ENCODE measurements at places on chromosomes 12 and 14. TPM values are rescaled to one million over a fixed set of nuclear protein-coding genes. Genes with fewer than 3 reads are reported as not detected.

GRCh38 chr12:5524116-5524768, 92.3 kb downstream of the NTF3 start:
- no peaks in the 10 kb centered on the region for H3K36me3 ChIP-seq
- H3K4me1 ChIP-seq: no peaks in the 10 kb centered on the region
- no peak overlapping the region for H3K4me3 ChIP-seq
- no peak overlapping the region for H3K27ac ChIP-seq
- H3K27me3 ChIP-seq: peaks cover 3% of the 10 kb centered on the region
- DNase-seq: no peak

DNA sequence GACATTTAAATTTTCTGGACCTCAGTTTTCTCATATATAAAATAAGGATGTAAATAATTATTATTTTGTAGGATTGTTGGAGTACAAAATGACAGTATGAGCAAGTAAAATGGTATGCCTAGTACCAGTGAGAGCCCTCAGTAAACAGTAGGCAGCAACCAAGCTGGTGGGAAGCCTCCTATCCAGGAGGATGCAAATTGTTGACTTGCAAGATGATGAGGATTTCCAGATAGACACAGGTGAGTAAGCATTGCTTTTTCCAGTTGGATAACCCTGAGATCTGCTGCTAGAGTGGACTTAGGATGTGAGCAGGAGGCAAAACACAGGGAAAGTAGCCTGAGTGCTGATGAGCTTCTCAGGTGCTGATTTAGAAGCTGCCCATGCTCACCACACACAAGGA, 28.2 kb upstream of the AMIGO2 start:
- no peak for DNase-seq
- no peaks in the 10 kb centered on the region for H3K27me3 ChIP-seq
- H3K36me3 ChIP-seq: peaks cover 41% of the 10 kb centered on the region
- H3K4me1 ChIP-seq: peaks cover 21% of the 10 kb centered on the region

GRCh38 chr12:76226397-76226796, 121.8 kb downstream of the BBS10 start:
- H3K4me3 ChIP-seq: no peak overlapping the region
- no peak for DNase-seq
- no peaks in the 10 kb centered on the region for H3K36me3 ChIP-seq

- H3K4me1 ChIP-seq: peaks cover 16% of the 10 kb centered on the region
- no peak overlapping the region for H3K4me3 ChIP-seq
- H3K27ac ChIP-seq: no peak overlapping the region
- no peaks in the 10 kb centered on the region for H3K36me3 ChIP-seq
- DNase-seq: no peak
Observed at GRCh38 chr14:75401361-75401760, 26.5 kb upstream of the JDP2 start.

- no peaks in the 10 kb centered on the region for H3K27me3 ChIP-seq
- DNase-seq: peak; percentile 58
- H3K4me3 ChIP-seq: no peak overlapping the region
- H3K36me3 ChIP-seq: no peaks in the 10 kb centered on the region
- H3K27ac ChIP-seq: peak overlapping the region; percentile 8
Observed at GRCh38 chr14:61034416-61035120, 53.5 kb downstream of the SLC38A6 start.

DNA sequence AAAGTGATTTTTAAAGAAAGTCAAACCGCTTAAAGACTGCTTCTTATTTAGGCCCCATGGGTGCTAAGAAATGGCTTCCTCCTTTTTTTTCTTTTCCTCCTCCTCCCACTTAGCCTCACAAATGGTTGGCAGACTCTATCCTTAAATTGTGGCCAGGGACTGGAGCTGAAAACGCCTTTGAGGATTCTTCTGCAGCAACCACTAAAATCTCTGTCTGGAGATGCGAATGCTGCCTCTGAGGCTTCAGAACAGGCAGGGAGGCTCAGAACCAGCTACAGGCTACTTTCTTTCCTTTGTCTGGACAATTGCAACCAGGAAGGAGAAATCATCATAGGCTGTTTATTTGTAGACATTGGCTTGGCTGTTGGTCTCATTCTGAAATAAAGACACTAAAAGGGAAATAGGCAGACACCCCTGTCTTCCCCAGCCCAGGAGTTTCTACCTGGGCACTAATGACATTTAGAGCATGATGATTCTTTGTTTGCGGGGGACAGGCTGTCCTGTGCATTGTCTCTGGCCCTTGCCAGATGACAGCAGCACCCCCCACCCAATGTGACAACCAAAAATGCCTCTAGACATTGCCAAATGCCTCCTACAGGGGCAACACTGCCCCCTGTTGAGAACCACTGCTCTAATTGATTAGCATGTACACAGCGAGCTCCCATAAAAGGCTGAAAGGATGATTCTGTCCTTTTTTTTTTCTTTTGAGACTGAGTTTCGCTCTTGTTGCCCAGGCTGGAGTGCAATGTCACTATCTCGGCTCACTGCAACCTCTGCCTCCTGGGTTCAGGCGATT, 50.3 kb downstream of the MAP1LC3B2 start:
- H3K4me1 ChIP-seq: peaks cover 6% of the 10 kb centered on the region
- H3K27me3 ChIP-seq: peaks cover 6% of the 10 kb centered on the region
- DNase-seq: peak; percentile 79
- H3K27ac ChIP-seq: no peak overlapping the region
- no peak overlapping the region for H3K4me3 ChIP-seq
- H3K36me3 ChIP-seq: no peaks in the 10 kb centered on the region

- H3K4me1 ChIP-seq: no peaks in the 10 kb centered on the region
- H3K27me3 ChIP-seq: no peaks in the 10 kb centered on the region
- peak; percentile 85 for DNase-seq
- H3K27ac ChIP-seq: no peak overlapping the region
- H3K4me3 ChIP-seq: no peak overlapping the region
Observed at GRCh38 chr14:90518941-90519256, 122.1 kb downstream of the CALM1 start.

DNA sequence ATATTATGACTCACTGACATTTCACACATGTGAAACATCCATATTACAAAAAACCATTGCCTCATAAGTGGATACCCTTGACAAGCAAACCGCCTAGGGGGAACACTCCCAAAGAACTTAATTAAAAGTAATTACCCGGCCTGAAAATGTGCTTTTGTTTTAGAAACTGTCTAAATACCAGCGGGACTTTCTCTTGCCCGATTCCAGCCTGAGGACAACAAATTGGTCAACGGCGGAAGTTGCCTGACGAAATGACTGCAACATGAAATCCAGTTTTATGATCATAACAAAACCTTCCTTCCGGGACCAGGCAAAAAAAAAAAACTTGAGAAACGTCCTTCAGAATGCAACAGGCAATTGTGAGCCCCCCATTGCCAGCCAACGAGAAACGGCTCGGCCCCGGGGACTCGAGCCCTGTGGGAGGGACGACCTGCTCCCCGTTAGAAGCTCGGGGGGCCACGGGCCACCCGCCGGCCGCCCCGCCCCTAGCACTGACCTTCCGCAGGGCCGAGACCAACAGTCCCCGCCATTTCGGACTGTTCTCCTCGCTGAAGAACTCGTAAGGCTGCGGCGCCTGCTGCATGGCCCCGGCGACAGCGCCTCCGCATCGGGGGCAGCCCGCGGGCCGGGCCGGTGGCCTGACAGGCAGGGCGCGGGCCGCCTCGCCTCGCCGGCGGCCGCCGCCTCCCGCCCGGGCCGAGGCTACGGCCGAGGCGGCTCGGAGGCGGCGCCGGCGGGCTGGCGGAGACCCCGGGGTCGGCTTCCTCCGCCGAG, 490 bp downstream of the SOS2 start:
- H3K27ac ChIP-seq: peak overlapping the region; percentile 90
- peak; percentile 83 for DNase-seq
- peaks cover 43% of the 10 kb centered on the region for H3K4me1 ChIP-seq

GRCh38 chr12:55816881-55817344, 611 bp downstream of the SARNP start:
- H3K27ac ChIP-seq: no peak overlapping the region
- peaks cover 37% of the 10 kb centered on the region for H3K36me3 ChIP-seq
- peaks cover 28% of the 10 kb centered on the region for H3K4me1 ChIP-seq
- no peak for DNase-seq
- no peak overlapping the region for H3K4me3 ChIP-seq

DNA sequence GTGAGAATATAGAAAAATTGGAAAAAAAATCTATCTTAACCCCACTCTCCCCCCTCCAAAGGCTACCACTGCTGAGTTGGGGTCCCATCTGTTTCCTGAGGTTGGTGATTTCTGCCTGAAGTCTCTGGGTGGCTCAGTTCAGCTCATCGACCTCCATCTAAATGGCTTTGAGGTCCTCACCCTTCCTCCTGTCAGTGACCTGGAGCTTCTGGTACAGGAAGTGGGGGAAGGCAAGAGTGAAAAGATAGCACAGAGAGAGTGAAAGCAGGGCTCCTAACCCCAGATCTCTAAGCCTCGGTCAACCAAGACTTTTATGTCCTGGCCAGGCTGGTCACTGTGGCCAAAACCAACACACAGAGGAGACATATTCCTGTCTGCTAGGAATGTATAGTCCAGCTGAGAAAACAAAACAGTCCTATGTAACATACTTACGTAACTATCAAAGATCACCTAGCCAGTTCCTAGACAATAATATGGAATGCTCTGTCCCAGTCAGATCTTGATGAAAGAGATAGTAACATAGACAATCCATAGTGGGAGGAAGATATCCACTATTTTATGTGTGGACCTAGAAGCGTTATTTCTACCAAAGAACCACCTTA, 12.3 kb upstream of the KRT73 start:
- peak overlapping the region; percentile 48 for H3K27ac ChIP-seq
- DNase-seq: no peak
- H3K36me3 ChIP-seq: no peaks in the 10 kb centered on the region

- peaks cover 8% of the 10 kb centered on the region for H3K36me3 ChIP-seq
- H3K4me3 ChIP-seq: no peak overlapping the region
- H3K27me3 ChIP-seq: no peaks in the 10 kb centered on the region
Observed at GRCh38 chr12:12081836-12082497, 11.2 kb downstream of the BCL2L14 start.

DNA sequence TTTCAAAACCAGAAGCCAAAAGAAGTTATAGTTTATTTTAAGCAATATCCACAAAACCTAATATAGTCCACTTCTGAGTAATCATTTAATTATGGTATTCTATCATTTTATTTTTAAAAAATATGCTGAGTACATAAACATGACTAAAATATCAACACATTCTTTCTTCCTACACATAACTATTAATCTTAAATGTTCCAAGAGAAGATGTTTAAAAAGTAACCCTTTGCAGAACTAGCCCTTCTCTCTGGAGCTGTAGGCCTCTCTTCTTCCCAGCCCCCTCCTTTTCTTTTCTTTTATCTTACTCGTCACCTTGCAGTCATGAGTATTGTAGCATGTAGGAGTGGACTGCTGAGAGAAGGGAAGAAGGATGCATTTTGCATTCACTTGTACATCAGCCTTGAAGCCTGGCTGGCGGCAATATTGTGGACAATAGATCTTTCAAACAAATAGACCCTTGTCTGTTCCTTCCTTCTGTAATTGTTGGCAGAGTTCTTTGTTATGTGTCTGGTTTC, 941.9 kb downstream of the NRXN3 start:
- H3K27me3 ChIP-seq: no peaks in the 10 kb centered on the region
- H3K4me1 ChIP-seq: no peaks in the 10 kb centered on the region
- H3K4me3 ChIP-seq: no peak overlapping the region

DNA sequence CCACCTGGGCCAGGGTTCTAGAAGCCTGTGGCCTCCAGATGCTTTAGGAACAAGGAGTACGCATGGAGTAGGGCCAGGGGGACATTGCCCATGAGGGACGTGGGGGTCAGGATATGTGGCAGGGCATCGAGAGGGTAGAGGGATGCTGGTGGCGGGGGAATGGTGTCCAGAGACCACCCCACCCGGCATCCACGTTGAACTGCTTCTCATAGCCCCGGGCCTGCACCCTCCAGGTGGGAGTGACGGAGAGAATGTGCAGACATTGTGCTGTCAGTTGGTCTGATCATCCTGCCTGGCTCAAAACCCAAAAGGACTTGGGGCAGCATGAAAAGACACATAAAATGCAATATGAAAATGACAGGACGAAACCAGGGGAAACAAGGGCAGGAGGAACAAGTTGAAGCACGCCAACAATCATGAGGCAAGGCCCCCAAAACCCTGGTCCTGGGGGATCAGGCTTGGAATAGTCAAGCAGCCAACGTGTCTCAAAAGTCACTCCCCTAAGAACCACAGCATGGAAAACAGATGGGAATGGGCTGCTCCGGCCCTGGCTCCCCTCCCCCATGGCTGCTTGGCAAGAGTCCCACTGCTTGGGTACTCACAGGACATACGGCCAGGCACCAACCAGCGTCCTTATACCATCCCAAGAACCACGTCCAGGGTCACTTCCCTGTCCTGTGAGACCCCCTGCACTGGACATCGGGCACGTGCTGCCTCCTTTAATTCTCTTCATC, 117.9 kb downstream of the DICER1 start:
- no peaks in the 10 kb centered on the region for H3K27me3 ChIP-seq
- DNase-seq: no peak
- H3K27ac ChIP-seq: no peak overlapping the region
- no peaks in the 10 kb centered on the region for H3K36me3 ChIP-seq
- H3K4me3 ChIP-seq: no peak overlapping the region

GRCh38 chr12:117010693-117011451, 88.3 kb downstream of the TESC start:
- peaks cover 2% of the 10 kb centered on the region for H3K4me1 ChIP-seq
- H3K4me3 ChIP-seq: no peak overlapping the region
- no peaks in the 10 kb centered on the region for H3K27me3 ChIP-seq
- H3K27ac ChIP-seq: no peak overlapping the region
- no peak for DNase-seq

PLEK2 gene
- total RNA-seq: 1.7 TPM

STAB2 gene
- total RNA-seq: not detected

TEX52 gene
- total RNA-seq: 0.17 TPM
